Endodermal cell (in vitro differentiated cells): ENCODE measurements at places on chromosomes 7 and 10.

GRCh38 chr10:78997635-78998618 lies 70.8 kb upstream of the ZMIZ1 start:
- no peak for DNase-seq

GRCh38 chr7:121337398-121337797 lies 8.6 kb downstream of the WNT16 start:
- no peak for DNase-seq

DNA sequence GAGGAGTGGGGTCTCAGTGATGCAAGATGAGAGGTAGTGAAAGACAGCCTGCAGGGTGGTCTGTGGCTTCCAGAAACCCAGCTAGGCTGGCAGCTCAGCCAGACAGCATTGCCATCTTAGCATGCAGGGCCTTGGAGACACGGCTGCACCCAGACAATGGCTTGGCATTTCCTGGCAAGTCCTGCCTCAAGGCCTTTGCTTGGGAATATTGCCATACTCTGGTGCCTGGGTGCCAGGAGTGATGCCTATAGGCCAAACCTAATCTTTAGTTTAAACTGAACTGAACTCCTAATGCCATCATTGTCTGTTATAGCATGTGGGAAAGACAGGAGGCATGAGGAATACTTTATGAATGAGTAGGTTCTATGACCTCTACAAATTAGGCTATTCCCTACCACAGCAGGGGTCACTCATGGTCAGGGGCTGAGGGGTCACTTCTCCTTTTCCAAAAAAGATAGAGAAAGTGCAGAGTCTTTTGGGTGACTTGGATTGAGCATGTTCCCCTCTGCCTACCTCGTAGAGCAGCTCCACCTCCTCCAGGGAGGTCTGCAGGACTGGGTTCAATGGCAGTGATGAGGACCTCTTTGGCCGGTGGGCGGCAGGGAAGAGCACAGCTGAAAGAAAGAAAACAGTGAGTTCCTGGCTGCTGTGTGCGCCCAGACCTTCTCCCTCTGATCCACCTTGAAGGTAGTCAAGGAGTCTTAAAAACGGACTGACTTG lies 8.8 kb upstream of the SLC13A4 start:
- DNase-seq: no peak

DNA sequence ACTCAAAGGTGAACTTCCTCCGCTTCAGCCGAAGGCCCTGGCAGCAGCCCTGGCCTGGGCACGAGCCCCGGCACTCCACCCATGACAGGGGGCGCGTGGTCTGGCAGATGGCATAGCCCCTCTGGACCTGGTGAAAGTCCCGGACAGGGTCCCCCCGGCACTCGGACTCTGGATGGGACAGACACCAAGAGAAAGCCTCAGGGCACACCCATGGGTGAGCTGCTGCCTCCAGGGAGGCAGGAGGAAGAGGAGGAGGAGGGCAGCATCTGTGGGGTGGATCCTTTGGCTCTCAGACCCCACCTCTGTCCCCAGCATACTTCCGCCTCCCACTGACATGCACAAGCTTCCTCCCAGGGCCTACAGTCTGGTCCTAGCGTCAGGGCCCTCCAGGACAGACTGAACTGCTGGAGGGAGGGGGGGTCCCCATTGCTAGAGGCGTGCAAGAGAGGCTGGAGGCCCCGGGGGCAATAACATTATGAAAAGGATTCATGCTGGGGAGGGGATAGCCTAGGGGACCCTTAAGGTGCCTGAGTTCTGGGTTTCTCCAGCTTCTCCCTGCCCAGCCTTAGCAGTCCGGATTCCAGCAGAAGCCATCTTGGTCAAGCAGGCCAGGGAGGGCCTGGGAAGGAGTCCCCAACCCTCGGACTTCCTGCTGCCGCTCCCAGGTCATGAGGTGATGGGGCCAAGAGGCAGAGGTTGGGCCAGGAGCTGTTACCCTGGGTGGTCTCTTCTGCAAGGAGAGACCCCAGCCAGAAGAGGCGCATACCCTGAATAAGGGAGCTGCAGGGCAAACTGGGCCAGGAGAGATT lies 169.3 kb downstream of the LCOR start:
- DNase-seq: peak; percentile 43

GRCh38 chr7:40538281-40538680 lies 403.5 kb downstream of the SUGCT start:
- DNase-seq: no peak

GRCh38 chr10:31037749-31038148 lies 6.1 kb upstream of the ZNF438 start:
- no peak for DNase-seq

DNA sequence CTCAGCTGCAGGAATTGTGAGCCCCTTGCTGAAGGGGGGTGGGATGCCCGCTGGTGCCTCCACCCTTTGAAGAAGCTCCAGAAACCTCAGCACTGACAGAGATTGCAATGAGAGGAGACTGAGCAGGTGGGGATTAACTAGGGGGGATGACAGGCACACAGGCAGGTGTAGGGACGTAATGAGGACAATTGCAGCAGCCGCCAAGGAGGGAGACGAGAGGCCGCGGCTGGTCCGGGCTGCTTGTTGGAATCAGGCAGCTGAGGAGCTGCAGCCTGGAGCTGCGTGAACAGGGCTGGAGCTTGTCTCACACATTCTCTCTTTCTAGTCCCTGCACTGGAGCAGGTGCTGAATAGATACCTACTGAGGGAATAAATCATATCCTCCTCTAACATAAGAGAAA lies 122.0 kb upstream of the TCERG1L start:
- no peak for DNase-seq

- no peak for DNase-seq
Observed at GRCh38 chr7:81684514-81685269, 85.2 kb downstream of the HGF start.

DNA sequence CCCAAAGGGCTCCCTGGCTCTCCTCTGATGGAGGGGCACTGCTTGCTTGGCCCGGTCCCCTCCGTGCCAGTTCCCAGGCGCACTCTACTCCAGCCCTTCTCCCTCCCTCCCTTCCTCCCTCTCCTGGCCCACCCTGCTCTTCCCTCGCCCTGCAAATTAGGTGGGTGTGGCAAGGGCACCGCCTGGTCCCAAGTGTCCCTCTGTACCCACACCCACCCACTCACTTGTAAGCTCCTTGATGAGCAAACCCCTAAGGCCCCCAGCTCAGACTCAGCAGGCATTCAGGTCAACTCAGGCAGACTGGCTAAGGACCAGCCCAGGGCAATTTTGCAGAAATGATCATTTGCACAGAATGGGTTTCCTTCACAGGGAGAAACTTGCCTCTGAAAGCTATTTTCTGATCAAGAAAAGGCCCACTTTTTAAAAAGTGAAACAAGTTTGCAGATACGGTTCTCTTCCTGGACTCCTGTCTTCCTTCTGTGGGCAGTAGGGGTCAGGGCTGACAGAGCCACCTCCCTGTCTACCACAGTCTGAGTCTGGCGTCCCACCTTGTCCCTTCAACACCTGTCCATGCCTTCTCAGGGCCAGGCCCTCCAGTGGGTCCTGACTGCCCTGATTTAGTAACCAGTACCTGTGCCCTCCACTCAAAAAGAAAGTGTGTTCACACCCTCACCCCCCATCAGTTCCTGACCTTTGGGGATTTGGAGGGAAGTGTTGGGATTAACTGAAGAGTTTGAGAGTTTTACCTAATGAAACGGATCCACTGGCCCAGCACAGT lies 28.3 kb downstream of the C10orf71 start:
- no peak for DNase-seq

GRCh38 chr10:101256387-101256786 lies 27.1 kb upstream of the LBX1 start:
- no peak for DNase-seq

- peak; percentile 32 for DNase-seq
Observed at GRCh38 chr10:131852176-131852822, 48.5 kb upstream of the PPP2R2D start.

DNA sequence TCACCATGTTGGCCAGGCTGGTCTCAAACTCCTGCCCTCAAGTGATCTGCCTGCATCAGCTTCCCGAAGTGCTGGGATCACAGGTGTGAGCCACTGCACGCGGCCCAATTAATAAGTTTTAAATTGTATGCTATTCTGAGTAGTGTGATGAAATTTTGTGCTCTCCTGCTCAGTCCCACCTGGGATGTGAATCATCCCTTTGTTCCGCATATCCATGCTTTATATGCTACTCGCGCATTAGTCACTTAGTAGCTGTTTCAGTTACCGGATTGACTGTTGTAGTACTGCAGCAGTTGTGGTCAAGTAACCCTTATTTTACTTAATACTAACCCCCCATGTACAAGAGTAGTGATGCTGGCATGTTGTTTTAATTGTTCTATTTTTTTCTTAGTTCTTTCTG lies 47.3 kb upstream of the OIT3 start:
- DNase-seq: no peak

GRCh38 chr7:139620676-139621344 lies 97.3 kb downstream of the CLEC2L start:
- DNase-seq: peak; percentile 93

GRCh38 chr10:132264966-132265889 lies 42.5 kb downstream of the STK32C start:
- no peak for DNase-seq

DNA sequence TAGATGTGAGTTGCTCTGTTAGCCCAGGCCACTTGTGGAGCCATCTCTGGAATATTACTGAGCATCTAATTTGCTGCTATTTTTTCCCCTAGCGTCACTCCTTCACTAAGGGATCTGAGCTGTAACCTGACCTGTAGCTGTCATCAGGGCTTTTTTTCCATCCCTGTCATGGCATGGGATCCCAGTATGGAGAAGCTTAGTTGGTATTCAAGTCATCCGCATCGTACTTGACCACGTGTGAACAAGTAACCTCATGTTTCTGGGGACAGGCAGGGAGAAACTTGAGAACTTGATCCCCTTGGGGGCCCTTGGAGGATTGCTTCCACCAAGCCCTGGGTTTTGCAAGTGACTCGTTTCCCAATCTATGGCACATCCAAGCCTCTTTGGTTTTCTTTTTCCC lies 474.4 kb upstream of the GALNT17 start:
- no peak for DNase-seq

DNA sequence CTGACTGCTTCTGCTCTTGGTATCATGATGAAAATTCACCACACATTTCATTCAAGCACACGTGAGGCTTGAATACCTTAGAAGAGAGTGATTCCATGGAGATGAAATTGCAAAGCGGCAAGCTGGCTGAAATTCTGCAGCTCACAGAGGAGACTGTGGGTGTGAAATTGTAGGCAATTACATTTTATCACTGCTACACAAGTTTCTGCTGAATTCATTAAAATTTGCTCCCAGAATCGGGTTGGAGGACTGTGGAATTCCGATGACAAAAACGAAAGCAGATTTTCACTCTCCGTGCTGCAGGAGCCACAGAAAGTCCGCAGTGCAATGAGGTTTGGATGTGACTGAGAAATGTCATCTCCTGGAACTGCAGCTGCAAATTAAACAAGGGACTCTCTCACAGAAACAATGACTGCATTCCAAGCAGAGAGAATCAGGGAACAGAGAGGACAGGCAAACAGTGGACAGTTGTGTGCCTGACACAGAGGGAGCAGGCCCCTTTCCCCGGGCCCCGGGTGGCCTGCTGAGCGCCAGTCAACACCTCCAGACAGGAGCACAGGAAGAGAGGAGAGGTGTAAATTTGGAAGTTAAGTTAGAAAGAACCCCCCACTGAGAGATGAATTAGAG lies 109.1 kb downstream of the C10orf90 start:
- peak; percentile 94 for DNase-seq

DNA sequence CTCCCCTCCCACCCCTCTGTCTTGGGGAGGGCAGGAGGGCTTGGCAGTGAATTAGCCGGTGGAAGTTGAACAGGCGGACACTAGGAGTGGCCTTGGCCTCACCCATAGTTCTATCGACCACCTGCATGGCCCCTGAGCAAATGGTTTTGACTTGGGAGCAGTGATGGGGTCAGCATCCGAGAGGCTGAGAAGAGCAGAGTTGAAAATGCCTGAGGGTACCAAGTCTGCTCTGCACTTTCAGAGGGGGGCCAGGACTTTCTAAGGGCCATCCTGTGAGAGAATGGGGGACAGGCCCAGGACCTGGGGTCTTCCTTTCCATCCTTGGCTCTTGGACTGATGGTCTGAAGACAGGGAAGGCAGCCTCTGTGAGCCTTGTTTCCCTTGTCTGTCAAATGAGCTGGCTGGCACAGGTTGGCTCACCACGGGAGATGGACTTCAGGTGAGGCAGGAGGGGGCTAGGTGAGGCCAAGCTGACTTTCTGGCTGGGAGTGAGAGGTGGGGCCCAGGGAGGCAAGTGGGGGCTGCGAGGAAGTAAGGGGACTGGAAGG lies 29.4 kb downstream of the CDH23 start:
- peak; percentile 46 for DNase-seq
